ENCODE measurements at places on chromosomes 4 and X.

DNA sequence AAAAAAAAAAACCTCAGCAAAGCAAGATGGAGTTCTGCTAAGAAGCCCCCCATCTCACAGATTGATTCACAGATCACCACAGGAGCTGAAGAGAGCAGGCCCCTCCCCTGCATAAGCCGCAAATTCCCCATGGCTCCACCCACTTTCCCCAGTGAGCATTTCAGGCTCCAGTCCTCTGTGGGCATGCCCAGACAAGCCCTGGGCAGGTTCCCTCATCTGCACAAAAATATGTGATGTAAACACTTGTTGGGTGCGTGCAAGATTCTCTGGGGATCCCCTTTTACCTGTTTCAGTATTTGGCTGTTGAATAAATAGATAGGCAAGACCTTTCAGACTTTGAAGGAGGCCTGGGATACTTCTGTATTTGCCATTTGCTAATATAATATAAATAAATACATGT lies 514.3 kb downstream of the PCDH7 start:
- no peak for DNase-seq

- peak; percentile 30 for DNase-seq
Observed at GRCh38 chrX:66635360-66635759, 3.5 kb downstream of the EDA2R start.

- DNase-seq = peak; percentile 21
Observed at GRCh38 chrX:16451334-16451733, 198.6 kb upstream of the S100G start.

GRCh38 chr4:159455675-159456237 lies 352.9 kb downstream of the RAPGEF2 start:
- peak; percentile 72 for DNase-seq

GRCh38 chr4:1608821-1609500 lies 75.2 kb downstream of the FAM53A start:
- no peak for DNase-seq

- no peak for DNase-seq
Observed at GRCh38 chrX:15441464-15441863, 51.7 kb downstream of the PIR start.
